ENCODE measurements at places on chromosomes 3 and 15.

DNA sequence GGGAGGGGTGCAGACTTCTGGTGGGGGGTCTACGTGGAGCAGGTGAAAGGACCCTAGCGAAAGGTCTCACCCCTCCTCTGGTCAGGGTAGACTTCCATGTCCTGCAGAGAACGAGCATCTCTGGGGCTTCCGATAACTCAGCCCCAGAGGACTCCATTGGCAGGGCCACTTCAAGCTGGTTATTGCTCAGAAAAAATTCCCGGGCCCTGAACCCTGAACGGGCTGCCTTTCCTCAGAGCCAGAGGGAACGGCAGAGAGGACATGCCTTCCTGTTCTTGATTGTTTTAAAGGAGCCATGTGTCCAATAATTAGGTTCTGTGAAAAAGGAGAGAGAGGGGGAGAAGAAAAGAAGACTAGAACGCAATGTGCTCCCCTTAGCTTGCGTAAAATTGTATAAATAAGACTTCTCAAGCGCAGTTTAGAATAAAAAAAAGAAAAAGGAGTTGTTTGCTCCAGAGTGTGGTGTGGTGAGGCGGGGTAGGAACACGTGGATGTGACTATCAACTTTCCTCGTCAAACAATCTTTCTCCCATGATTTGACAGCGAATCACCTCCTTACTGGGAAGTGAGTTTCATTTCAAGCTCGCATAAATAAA lies 193.4 kb upstream of the UBE2E1 start:
- no peak for DNase-seq

GRCh38 chr3:26638113-26638512 lies 15.5 kb downstream of the LRRC3B start:
- no peak for DNase-seq

DNA sequence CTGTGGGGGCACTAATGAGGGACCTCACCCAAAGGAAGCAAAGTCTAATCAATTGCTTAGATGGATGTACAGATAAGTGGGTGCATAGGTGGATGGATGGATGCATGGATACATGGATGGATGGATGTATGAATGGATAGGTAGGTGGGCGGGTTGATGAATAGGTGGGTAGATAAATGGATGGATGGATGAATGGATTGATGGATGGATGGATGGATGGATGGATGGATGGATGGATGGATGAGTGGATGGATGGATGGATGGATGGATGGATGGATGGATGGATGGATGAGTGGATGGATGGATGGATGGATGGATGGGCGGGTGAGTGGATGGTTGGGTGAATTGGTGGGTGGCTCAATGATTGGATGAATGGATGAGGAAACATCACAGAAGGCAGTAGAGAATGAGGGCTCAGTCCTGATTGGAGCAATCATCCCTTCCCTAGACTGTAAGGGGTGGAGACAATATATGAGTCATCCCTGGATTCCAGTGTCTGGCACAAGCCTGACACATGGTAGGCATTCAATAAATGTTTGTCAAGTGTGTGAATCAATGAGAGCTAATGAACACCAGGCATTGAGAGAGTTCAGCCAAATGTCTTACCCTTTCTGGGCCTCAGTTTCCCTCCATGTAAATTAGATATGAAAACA lies 40.4 kb upstream of the PXYLP1 start:
- DNase-seq = no peak

GRCh38 chr15:82043796-82044372 lies 1.9 kb downstream of the MEX3B start:
- peak; percentile 76 for DNase-seq

DNA sequence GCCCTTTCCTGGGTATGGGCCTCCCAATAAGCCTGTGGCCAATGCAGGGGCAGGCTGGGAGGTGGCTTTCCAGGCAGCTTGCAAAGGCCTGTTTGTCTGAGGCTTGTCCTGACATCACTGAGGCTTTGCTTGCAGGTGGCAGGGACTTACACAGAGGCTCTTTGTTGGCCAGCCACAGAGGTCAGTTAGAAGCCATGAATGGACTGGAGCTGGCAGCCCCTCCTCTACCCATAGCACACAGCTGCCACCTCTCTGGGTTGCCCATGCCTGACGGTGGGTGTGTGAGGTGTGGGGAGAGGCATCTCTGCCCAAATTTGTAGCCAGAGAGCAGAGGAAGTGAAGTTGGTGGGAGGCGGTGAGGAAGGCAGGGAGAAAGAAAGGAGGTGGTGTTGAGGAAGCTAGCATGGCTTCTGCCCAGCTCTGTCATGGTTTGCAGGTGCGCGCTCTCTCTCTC lies 17.1 kb downstream of the LIMD1 start:
- no peak for DNase-seq

GRCh38 chr15:65901836-65902235 lies 32.5 kb downstream of the RAB11A start:
- DNase-seq = no peak

Data from H7 (cell line).